ENCODE measurements at places on chromosomes 6 and 20.

DNA sequence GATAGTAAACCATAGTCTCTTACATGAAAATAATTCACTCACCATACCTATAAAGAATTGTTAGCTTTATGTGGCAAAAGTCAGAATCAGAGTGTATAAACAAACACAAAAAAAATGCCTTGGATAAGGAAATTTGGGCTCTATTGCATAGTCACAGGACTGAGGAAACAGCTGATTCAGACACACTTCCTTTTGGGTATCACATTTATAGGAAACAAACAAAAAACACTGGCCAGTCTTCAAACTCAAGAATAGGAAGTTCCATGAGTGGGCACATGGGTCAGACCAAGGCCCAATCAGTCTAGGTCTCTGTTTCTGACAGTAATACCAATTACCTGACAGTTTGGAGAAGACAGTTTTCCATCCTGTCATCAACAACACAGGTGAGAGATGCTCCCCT, 8.0 kb downstream of the SLC18B1 start:
- DNase-seq, result no peak

GRCh38 chr6:133817460-133818047, 71.4 kb upstream of the TCF21 start:
- DNase-seq, result no peak

GRCh38 chr6:139877828-139878405, 503.5 kb upstream of the CITED2 start:
- no peak for DNase-seq

- DNase-seq, result no peak
These were observed 97.0 kb upstream of the MAN1A1 start for GRCh38 chr6:119446609-119447008.

- DNase-seq, result no peak
These were observed 520.0 kb upstream of the HS3ST5 start for GRCh38 chr6:114862819-114863218.

Measured in bone marrow (tissue), 2 donors.